Stimulated activated CD4-positive, alpha-beta T cell treated with anti-CD3 and anti-CD28 coated beads, TNF-alpha, amount 100 ng/mL, for 24 hours (primary cell): ENCODE measurements at places on chromosomes 7 and 10.

- DNase-seq = no peak
Observed at GRCh38 chr10:42543840-42544372, 94.5 kb downstream of the ZNF33B start.

GRCh38 chr10:92492748-92493240 lies 81.1 kb downstream of the IDE start:
- DNase-seq = no peak

- DNase-seq = no peak
Observed at GRCh38 chr10:6987536-6987945, 407.5 kb upstream of the PRKCQ start.

DNA sequence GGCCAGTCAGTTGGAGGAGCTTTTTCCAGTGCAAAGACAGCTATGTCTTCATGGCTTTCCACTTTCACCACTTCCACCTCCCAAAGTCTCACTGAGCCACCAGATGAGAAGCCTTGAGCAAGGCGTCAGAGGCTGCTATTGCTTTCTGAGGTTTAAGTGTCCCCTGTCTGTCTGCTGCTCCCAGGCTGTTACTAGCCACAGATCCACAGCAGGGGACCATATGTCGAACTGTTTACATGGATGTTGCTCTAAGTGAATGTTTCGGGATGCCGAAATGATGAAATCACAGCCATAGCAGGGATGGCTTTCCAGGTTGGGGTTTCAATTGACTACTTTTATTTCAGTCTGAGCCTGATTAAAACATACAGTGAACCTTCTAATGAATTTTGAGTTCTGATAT lies 88.5 kb downstream of the AVL9 start:
- no peak for DNase-seq

GRCh38 chr10:120433141-120433540 lies 23.9 kb upstream of the PLPP4 start:
- no peak for DNase-seq

DNA sequence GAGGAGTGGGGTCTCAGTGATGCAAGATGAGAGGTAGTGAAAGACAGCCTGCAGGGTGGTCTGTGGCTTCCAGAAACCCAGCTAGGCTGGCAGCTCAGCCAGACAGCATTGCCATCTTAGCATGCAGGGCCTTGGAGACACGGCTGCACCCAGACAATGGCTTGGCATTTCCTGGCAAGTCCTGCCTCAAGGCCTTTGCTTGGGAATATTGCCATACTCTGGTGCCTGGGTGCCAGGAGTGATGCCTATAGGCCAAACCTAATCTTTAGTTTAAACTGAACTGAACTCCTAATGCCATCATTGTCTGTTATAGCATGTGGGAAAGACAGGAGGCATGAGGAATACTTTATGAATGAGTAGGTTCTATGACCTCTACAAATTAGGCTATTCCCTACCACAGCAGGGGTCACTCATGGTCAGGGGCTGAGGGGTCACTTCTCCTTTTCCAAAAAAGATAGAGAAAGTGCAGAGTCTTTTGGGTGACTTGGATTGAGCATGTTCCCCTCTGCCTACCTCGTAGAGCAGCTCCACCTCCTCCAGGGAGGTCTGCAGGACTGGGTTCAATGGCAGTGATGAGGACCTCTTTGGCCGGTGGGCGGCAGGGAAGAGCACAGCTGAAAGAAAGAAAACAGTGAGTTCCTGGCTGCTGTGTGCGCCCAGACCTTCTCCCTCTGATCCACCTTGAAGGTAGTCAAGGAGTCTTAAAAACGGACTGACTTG lies 8.8 kb upstream of the SLC13A4 start:
- DNase-seq = no peak

- no peak for DNase-seq
Observed at GRCh38 chr7:2794836-2795636, 49.1 kb downstream of the GNA12 start.

GRCh38 chr10:91104193-91105041 lies 116.0 kb upstream of the PCGF5 start:
- DNase-seq = no peak

DNA sequence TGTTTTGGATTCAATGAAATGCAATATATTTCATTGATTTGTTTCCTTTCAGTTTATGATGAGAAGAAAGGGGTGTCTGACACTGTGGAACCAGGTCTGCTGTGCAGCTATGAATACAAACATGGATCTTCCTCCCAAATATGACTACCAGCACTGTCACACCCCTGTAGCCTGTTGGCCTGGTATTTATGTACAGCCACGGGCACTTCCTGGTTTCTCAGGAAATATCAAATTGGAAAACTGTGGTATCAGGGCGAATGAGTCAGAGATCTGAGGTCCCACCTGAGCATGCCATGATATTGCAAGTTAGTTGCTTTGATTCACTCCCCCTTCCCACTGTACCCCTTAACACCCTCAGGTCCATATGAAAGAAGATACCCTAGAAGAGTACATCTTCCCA lies 87.8 kb downstream of the DNMBP start:
- DNase-seq = no peak

- DNase-seq = no peak
Observed at GRCh38 chr7:36638140-36638539, 86.2 kb downstream of the AOAH start.

- DNase-seq = no peak
Observed at GRCh38 chr10:96714031-96714590, 6.2 kb downstream of the PIK3AP1 start.

GRCh38 chr10:93026072-93026471 lies 34.5 kb upstream of the CYP26C1 start:
- no peak for DNase-seq

GRCh38 chr10:111323389-111323966 lies 246.6 kb downstream of the ADRA2A start:
- DNase-seq = no peak

- DNase-seq = no peak
Observed at GRCh38 chr7:31122649-31123058, 70.5 kb downstream of the ADCYAP1R1 start.

- no peak for DNase-seq
Observed at GRCh38 chr7:105682341-105683060, 101.2 kb upstream of the EFCAB10 start.

DNA sequence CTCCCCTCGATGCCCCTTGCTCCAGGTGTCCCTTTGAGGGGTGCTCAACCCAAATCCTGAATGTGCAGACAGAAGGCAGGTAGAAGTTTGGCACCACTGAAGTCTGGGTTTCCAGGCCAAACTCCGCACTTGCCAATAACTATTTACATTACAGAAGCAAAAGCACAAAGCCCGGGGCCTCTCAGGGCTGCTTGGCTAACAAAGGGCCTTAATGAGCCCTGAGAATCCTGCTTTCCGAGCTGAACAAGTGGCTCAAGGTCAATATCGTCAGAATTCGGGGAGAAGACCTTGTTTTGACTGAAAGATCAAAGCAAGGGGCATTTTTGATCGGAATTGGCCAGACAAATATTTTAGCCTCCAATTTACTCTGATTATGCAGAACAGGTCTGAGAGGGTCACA lies 189.9 kb downstream of the HERPUD2 start:
- no peak for DNase-seq

- DNase-seq = no peak
Observed at GRCh38 chr7:707296-708000, 19.1 kb upstream of the DNAAF5 start.

DNA sequence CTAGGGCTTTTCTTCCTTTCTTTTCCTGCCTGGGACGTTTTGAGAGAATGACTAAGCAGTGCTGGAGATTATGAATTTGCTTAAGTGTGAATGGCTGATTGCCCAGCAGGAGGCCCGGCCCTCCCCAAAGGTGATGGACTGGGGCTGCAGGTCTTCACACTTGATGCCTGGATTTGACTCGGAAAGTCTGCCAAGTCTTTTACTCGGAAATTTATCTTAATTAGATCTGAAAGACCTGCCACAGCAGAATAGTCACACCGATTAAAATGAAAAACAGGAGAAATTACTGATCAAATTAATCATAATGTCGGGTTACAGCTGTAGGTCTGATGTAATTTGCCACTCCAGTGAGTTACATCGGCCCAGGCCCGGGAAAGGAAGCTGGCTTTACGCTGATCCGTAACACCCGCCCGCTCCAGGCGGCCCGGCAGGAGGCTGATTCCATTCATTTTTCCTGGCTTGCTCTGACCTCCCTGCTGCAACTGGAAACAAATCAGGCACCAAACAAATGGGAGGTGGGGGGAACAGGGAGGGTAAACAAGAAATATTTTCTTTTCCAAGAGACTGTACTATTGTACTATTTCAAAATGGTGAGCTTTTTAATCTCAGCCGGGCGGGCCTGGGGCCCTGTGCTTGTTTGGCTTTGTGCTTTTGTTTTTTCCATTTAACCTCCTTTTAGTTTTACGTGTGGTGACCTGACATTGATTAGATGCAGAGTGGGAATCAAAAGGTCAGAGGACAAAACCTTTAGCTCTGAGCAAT lies 212.4 kb upstream of the YAE1 start:
- no peak for DNase-seq

GRCh38 chr10:105743343-105744056 lies 1102.4 kb downstream of the SORCS3 start:
- no peak for DNase-seq

DNA sequence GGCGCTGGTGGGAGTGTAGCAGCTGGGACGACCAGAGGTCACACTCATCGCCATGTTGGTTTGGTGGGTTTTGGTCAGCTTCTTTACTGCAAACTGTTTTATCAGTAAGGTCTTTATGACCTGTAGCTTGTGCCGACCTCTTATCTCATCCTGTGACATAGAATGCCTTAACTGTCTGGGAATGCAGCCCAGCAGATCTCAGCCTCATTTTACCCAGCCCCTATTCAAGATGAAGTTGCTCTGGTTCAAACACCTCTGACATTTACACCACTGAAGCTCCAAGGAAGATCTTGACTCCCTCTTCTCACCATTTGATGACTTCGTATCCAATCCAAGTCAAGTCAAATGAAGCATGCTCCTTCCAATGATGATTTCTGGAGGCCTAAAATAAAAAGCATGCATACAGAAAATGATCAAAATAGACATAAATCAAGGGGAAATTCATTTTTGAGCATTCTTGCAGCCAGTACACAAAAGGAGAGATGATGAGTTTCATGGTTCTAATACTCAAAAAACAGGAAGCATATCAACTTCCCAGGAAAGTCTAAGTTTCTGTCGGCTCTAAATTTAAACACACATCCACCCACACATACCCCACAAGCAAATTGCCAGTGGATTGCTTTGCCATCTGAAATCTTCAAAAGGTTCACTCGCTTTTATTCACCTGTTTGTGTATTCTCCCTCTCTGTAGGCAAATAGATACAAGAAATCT lies 2.4 kb upstream of the PSMG3 start:
- no peak for DNase-seq

GRCh38 chr10:99564361-99564760 lies 31.6 kb downstream of the NKX2-3 start:
- DNase-seq = no peak

DNA sequence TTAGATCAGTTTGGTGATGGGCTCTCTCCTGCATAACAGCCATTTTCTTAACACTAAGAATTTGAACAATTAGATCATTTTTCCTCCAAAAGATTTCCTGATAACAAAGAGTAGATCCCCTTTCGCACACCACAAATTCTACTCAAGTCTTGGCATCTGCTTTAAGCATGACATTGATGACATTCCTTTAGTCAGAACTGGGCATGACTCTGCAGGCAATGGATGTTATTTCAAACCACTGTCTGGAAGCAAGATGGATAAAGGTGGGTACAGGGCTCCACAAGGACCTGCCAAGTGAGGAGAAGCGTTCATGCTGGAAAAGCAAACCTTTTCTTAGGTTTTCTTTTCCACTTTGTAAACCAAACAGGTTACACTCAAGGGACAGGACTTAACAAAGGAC lies 123.5 kb downstream of the GLCCI1 start:
- DNase-seq = no peak

GRCh38 chr7:90552521-90552920 lies 43.6 kb upstream of the CDK14 start:
- no peak for DNase-seq

DNA sequence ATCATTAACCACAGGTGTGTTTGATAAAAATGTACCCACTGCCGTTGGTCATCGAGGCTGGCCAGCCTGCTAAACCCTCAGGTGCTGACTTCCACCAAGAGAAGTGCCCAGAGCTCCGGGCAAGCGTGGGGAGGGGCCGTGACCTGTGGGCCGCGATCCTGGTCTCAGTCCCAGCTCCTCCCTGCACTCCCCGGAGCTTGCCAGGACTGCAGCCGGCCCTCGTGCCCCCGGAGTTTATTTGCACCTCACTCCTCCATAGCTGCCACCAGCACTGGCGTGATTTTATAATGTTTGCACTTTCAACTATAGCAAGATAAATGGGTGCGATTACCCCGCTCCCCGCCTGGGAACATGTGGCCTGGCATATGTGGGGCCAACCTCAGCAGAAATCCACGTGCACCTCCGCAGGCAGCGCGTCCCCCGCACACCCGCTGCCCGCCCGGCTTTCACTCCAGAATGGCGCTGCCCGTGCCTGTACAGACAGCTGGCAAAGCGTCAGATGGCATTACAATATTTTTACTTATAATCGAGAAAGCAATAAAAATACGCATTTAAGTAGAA lies 30.8 kb downstream of the UNCX start:
- no peak for DNase-seq

- DNase-seq = no peak
Observed at GRCh38 chr10:80400136-80400804, 8.1 kb upstream of the PRXL2A start.

DNA sequence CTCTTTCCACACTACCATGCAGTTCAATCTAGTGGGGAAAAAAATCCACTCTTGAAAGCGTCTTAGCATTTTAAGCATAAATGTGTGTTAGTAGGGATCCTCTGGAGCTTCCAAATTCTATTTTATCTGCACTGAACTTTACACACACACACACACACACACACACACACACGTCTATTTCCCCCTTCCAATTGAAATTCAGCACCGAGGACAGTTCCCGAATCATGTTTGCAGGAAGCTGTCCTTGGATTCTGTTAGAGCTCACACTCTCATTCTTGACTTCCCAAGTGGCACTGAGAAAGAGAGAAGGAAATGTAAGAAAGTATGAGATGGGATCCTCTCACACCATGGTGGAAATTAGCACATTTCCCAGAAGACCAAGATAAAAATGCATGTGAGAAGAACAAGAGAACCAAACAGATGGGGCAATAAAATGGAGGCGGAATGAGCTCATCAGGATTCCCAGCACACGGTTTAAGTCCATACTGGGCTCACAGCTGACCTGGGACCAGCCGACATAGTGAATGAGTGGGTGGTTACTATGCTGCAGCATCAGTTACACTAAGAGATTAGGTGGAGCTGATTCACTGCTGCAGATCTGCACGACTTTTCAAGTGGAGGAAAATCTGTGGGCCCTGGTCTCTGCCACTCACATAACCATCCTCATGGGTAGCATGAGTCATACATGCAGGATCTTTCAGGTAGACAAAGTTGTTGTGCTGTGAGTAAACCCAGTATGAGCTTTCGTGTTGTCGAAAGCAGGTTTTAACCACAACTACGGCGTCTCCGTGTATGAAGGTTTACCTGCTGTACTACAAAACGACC lies 3.3 kb upstream of the NPTX2 start:
- DNase-seq = no peak

- no peak for DNase-seq
Observed at GRCh38 chr10:131677671-131678070, 223.1 kb upstream of the PPP2R2D start.

- no peak for DNase-seq
Observed at GRCh38 chr7:18491871-18492270, 3.7 kb upstream of the HDAC9 start.
